ENCODE measurements at places on chromosomes 13 and 19.

GRCh38 chr13:30021611-30022010 is 171.2 kb upstream of the UBL3 start:
- no peak for DNase-seq

DNA sequence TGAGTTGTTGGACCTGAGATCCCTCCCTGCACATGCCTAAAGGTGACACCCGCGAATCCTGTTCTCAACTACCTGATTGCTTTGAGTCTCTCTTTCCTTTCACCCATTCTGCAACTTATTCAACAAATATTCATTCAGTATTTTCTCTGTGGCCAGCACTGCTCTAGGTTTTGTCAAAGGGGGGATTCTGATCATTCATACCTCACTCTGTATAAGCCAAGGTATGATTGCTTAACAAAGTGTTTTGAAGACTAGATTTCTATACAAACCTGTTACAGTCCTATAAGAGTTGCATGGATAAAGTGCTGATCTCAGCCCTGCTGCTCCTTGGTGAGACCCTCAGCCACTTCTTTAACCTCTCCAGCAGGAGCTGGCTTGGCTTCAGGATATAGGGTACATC is 409.7 kb downstream of the KCNRG start:
- no peak for DNase-seq

GRCh38 chr19:49793561-49793840 is 19.6 kb downstream of the FUZ start:
- no peak for DNase-seq

DNA sequence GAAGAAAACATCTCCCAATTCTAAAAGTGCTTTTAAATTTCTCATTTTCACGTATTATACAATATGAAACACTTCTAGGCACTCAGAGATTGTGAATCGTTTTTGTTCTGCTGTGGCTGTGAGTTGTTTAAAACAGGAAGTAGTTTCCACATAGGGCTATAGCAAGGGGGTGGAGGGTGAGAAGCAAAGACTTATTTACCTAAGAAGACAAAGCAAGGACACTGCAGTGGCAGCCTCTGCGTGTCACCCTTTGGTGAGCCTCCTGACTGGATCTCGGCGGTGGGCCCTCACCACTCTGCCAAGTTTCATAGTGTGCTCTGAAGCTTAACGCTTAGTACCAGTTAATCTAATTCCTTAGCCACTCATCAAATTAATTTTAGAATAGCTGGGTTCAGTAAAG is 56.8 kb downstream of the TNFSF13B start:
- no peak for DNase-seq

DNA sequence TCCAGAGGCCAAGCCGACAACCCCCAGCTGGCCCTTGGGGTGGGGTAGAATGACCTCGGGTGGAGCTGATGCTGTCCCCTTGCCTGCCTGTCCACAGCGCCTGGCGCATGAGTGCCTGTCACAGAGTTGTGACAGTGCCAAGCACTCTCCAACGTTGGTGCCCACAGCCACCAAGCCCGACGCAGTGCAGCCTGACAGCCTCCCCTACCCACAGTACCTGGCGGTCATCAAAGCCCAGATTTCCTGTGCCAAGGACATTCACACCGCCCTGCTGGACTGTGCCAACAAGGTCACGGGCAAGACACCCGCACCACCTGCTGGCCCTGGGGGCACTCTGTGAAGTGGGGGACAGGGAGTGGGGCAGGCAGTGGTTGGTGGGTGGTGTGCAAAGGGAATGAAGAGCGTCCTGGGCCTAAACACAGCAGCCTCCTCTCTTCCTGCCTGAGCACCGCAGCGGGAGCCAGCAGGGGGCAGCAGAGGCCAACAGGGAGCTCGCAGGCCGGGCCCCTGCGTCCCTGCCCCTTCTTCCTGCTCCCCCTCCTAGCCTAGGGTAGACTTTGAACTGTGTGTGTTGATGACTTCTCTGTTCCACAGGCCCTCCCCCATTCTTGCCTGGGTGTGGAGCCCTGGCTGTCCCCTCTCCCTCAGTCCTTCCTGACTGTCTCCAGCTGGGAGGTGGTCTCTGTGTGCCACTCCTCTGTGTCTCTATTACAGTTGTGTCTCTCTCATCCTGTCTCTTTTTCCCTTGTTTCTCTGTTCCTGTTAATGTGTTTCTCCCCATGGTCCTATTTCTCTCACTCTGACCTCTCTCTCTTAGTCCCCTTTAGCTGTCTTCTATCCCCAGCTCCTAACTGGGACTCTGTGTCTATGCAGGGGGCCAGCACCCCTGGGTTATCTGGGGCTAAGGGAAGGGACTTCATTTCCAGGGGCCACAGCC is 6.5 kb downstream of the MED29 start:
- DNase-seq, result peak; percentile 96

- DNase-seq, result no peak
Measured at GRCh38 chr13:90352763-90353162, 994.7 kb upstream of the MIR17HG start.

- DNase-seq, result no peak
Measured at GRCh38 chr13:93740334-93740733, 513.7 kb downstream of the GPC6 start.

GRCh38 chr19:29383696-29384095 is 142.1 kb upstream of the VSTM2B start:
- no peak for DNase-seq

- no peak for DNase-seq
Measured at GRCh38 chr13:97388373-97388772, 45.6 kb upstream of the RAP2A start.

Data from activated CD4-positive, alpha-beta T cell treated with anti-CD3 and anti-CD28 coated beads, Interleukin-2, amount 50 U/mL, for 48 hours (primary cell).